Stimulated activated CD4-positive, alpha-beta T cell treated with anti-CD3 and anti-CD28 coated beads, TNF-alpha, amount 100 ng/mL, for 24 hours (primary cell): ENCODE measurements at places on chromosomes 11 and 22.

- DNase-seq = no peak
These were observed 224.0 kb upstream of the NARS2 start for GRCh38 chr11:78798663-78799062.

- DNase-seq = no peak
These were observed 37.8 kb upstream of the NAV2 start for GRCh38 chr11:19674836-19675235.

DNA sequence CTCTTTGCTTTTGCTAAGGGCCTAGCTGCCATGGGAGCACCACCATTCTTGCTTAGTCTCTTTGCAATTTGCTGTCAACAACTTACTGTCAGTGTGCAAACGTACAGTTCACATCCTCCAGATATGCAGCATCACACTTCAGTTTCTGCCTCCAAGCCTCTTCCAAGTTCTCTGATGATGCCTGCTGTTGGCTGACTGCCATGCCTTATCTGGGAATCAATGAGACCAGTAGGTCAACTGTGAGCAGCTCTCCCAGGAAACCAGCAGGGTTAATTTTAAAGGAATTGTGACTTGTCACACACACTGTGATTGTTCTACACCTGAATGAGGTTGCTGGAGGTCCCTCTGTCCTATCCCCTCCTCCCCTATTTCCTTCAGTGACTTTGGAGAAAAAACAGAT, 56.0 kb downstream of the COPB1 start:
- no peak for DNase-seq

- DNase-seq = no peak
These were observed 60.7 kb downstream of the CDKN1C start for GRCh38 chr11:2824851-2825250.

DNA sequence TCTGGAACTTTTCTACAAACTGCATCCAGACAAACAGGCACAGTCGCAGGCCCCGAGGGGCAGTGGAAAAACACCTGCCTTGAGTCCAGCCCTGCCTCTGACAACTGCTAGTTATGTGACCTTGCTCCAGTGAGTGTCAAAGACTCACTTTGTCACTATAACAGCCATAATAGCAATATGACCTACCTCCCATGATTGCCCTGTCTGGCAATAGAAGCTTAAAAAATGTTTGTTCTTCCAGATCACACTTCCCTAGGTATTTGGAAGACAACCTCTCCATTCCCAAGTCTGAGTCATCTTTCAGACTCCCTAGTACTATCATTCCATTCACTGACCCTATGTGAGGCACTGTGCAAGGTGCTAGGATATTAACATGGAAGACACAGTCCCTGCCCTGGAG, 74.5 kb downstream of the RPL27A start:
- DNase-seq = no peak

DNA sequence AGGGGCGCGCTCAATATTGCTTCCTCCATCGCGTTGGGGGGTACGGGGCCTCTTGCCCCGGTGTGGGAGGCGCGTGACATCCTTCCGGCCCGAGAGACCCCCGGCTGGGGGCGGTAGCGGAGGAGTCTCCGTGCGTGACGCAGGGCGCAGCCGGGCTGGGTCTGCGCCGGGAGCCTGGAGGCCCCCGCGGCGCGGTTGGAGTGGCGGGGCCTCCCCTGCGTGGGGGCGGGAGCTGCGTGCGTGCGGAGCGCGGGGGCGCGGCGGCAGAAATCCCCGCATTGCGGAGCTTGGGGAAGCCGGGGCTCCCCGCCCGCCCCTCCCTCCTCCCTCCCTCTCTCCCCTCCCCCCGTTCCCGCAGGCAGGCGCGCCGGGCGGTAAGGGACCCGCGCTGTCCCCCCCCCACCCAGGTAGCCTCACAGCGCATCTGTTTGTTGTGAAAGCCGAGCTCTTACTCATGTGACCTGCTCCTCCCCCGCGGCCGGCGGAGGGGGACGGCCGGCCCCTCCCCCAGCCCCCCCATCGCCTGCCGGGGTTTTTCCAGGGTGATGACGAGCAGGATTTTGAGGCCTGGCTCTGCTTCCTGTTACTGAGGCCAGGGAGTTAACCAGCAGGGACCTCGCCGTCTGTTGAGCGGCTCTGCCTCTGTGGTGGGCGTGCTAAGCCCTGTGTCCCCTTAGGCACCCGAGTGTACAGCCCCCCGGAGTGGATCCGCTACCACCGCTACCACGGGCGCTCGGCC, 1.6 kb downstream of the PIM3 start:
- peak; percentile 78 for DNase-seq

DNA sequence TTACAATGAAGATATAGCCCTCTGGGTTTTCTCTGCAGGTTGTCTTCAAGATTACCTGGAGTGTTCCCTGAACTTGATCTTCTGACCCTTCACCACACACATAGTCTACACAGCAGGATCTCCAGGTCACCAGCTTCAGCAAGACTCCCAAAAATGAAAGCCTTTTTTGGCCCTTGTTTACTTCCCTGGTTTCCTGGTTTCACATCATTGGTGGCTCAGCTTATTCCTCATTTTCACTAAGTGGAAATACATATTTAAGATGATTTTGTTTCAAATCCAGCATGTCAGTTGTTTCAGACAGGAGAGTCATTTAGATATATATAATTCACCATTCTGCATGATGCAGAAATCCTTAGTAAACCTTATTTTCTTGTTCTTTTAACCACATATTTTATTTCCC, 41.6 kb upstream of the MPEG1 start:
- DNase-seq = no peak

GRCh38 chr22:25131198-25131887, 68.3 kb upstream of the CRYBB3 start:
- no peak for DNase-seq
